D341Med (cell line): ENCODE measurements at places on chromosomes 3 and 15.

- no peak for DNase-seq
Observed at GRCh38 chr3:139421460-139421859, 32.0 kb upstream of the COPB2 start.

DNA sequence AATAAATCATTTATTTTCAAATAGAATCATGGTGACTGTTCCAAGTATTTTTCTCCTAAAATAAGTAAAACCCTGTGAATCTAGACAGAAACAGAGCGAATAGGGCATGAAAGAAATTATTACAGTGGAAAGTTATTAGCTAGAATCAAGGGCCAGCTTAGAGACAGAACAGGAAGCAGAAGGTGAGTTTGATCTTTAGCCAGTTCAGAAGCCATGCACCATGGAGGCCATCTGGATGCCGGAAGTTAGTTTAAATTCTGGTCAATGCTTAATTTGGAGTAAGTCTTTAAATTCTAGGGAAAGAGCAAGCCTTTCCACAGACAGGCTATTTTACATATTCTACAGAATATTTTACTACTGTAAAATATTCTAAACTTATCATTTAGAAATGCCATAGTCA is 574.8 kb downstream of the CADM2 start:
- no peak for DNase-seq

DNA sequence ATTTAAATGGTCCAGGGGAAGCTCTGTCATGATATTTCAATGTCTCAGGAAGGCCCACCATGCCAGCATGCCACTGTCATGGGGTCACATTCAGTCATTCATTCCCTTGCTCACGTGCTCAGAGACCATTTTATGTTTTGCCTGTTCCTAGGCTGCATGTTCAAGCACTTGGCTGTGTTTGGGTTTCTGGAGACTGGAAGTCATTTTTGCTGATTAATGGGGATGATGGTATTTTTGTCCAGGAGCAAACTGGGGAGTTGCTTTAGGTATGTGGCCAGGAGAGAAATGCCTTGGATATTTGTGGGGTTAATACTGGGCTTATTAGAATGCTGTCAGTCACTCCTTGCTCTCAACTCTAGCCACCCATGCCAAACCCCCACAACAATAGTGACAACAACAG is 303.5 kb downstream of the PTPRG start:
- no peak for DNase-seq

DNA sequence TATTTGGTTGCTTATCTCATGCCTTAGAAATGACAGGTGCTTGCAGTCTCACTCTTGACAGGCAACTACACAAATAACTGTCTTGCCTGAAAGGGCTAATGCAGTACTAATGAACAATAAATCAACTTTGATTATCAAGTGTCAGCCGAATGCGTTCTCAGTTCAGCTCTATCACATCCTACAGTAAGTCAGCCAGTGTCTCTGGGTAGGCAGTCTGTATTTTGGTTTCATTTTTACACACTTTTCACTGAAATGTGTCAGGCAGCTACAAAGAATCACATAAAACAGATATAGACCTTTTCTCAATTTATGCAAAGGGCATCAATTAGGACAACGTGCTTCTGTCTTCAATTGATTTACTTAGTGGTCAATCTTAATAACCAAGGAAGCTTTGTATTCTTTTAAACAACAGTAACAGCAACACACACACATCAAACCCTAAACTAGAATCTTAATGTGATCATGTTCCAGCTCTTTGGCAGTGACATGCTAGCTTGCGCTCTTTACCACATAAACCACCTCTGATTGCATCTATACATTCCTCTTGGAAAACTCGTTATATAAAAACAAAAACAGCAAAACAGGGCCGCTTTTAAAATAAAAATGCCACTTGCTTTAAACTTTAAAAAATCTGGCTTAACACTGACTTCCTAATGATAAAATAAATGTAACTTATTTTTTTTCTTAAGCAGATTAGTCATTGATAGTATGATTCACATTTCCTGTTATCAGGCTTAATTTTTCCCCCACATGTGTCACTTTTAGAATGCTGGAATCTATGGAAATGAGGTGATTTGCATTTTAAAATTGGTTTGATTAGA is 520.4 kb downstream of the FOXP1 start:
- DNase-seq = no peak

GRCh38 chr3:168688267-168688666 is 592.5 kb upstream of the GOLIM4 start:
- DNase-seq = no peak

GRCh38 chr15:36447373-36447772 is 132.1 kb upstream of the CDIN1 start:
- no peak for DNase-seq

DNA sequence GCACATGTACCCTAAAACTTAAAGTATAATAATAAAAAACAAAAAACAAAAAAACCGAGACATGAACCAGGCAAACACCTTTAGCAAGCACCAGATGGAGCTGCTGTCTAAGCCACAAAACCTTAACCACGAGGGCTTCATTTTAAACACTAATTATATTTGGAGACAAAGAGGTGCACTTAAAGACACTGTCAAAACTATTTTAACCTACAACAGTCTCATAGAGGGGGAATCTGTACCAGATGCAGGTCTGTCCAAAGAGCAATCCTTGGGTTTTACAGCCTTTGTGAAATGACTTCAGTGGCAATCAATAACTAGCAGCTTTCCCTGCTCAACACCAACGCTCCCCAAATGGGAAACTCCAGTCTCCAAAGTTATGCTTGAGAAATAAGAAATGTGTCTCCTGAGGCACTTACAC is 115.7 kb upstream of the TSPAN3 start:
- peak; percentile 46 for DNase-seq

DNA sequence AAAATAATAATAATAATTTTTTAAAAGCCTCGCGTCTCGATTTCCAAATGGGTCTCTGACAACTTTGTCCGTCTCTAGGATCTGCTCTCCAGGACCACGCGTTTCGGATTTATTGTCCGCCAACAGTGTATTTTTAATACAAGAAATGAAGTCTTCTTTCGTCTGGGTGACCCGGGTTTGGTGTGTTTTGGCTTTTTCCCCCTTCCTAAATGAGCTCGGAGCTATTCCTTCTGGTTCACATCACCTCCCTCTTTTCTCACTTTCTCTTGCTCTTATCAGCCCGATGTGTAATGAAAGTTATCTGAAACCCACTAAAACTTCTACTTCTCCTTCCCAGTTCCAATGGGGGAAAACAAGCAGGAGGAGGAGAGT is 516.7 kb downstream of the MECOM start:
- DNase-seq = no peak

- DNase-seq = no peak
Observed at GRCh38 chr3:16550305-16550675, 36.8 kb upstream of the RFTN1 start.

- no peak for DNase-seq
Observed at GRCh38 chr3:187695449-187695848, 6.9 kb downstream of the RTP2 start.

DNA sequence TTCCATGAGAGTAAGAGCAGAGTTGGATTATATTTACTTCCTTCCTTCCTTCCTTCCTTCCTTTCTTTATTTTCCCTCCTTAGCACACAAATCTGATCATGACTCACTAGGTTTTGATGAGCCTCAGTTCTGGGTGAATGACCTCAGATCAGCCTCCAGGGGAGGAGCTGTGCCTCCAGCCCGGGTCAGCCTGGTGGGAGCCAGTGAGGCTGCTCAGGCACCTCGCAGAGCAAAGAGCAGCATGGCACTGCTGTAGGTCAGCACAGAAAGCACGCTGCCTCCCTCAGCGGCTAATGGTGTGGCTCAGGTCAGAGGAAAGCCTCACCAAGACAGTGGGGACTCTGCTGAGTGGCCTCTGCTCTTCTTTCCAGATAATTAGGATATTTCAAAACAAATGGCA is 108.5 kb downstream of the SYNPR start:
- DNase-seq = no peak

GRCh38 chr15:59372352-59373211 is at the start of gene MYO1E:
Gene MYO1E, minus strand, starts transcription at chr15:59372871. Its CDS starts 371 bp downstream, at chr15:59372500.
- peak; percentile 86 for DNase-seq

DNA sequence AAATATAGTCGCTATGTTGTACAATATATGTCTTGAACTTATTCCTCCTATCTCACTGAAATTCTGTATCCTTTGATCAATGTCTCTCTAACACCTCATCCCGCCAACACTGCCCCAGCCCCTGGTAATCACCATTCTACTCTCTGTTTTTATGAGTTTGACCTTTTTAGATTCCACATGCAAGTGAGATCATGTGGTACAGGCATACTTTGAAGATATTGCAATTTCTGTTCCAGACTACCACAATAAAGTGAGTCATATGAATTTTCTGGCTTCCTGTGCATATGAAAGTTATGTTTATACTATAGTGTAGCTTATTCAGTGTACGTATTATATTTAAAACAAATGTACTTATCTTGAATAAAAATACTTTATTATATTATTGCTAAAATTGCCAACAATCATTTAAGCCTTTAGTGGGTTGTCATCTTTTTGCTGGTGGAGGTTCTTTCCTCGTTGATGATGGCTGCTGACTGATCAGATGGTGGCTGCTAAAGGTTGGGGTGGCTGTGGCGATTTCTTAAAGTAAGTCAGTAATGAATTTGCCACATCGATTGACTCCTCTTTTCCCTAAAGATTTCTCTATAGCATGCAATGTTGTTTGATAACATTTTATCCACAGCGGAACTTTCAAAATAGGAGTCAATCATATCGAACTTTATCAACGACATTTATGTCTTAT is 257.2 kb downstream of the NFKBIZ start:
- no peak for DNase-seq

- no peak for DNase-seq
Observed at GRCh38 chr15:62253294-62253693, 88.2 kb upstream of the C2CD4B start.

DNA sequence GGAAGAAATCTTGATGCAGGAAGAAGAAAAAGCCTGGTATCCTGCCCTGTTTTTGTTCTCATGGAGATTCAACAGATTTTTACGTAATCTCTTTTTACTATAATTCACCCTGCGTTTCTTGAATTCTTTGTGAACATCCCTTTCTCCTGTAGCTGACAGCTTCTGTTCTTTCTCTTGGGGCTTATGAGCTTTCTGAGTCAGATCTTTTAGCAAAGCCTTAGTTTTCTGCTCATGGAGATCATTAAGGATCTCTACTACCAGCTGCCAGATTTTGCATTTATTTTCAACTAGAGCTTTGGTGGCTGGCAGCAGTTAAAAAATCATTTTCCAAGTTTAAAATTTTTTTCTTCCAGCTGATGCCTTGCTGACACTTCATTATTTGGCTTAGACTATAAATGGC is 51.6 kb downstream of the MOBP start:
- DNase-seq = no peak

DNA sequence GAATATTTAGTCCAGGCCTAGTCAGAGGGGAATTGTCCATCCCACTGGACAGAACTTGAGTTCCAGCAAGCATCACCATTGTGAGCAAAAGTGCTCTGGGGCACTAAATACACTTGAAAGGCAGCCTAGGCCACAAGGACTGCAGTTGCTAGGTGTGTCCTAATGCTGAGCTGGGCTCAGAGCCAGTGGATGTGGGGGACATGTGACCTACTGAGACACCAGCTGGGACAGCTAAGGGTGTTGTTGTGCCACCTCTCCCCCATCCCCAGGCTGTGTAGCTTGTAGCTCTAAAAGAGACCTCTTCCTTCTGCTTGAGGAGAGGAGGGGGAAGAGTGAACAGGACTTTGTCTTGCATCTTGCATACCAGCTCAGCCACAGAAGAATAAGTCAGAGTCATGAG is 120.9 kb downstream of the DTWD1 start:
- DNase-seq = no peak

DNA sequence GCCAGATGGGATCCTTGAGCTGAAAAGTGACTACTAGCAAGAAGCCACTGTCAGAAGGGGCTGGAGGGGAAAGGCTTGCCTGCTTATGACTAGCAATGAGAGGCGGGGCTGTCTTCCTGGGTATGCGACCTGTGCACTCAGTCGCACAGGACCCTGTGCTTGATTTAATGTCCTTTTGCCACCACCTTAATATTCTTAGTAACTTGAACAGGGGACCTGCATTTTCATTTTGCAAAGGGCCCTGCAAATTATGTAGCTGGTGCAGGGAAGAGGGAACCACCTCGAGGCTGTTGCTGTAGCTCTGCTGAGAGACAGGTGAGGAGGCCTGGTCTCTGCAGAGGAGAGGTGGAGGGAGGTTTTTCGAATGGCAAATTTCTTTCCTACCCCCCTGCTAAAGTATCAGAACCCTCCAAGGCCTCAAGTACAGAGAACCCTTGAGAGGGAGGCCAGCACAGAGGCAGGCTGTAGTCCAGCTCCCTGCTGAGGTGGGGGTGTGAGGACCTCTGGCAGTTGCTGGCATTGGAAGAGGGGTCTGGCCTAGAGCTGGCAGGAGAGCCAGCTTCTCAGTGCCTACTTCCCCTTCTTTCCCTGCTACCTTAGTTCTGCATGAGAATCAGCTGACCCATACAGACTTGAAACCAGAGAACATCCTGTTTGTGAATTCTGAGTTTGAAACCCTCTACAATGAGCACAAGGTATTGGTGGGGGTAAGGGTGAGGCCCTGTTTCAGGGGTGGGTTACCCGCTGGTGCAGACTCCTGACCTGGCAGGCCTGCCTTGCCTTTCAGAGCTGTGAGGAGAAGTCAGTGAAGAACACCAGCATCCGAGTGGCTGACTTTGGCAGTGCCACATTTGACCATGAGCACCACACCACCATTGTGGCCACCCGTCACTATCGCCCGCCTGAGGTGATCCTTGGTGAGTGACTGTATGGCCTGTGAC is 11.4 kb downstream of the CLK3 start:
- no peak for DNase-seq

GRCh38 chr3:4824926-4825325 is 154.3 kb upstream of the BHLHE40 start:
- no peak for DNase-seq

DNA sequence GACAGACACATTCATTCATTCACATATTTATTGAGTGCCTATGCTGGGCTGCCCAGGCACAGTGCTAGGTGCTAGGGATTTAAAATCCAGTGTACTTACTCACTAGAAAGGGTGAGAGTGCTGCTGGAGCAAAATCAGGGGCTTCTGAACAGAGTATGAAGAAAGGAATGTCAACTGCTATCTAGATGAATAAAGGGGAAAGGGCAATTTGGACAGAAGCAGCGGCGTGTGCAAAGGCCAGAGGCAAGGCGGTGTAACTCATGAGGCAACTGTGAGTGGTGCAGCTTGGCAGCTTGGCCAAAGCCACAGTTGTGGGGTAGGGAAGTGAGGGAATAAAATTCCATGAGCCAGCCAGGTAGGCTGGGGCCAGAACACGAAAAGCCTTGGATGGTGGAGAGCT is 76.7 kb downstream of the RAD18 start:
- no peak for DNase-seq

DNA sequence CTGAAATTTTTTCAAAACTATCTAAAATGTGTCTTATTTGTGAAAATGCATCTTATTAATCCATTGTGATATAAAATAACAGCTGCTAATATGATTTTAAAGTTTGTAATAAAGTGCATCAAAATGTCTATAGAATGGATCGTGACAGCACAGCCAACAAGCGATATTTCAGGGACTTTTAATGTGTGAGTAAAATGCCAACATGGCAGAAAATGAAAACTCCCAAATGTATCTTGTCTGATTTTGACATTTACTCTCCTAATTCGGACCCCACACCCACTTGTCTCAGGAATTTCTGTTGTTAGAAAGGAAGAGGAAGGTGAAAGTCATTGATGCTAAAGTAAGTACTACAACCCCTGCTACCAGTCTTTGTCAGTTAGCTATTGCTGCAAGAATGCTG is 273.9 kb downstream of the SATB1 start:
- DNase-seq = no peak

- DNase-seq = no peak
Observed at GRCh38 chr3:196951371-196951770, 9.0 kb upstream of the NCBP2 start.

GRCh38 chr3:53067567-53067966 is 21.7 kb upstream of the SFMBT1 start:
- no peak for DNase-seq
